ENCODE measurements at places on chromosomes 3 and 15. TPM values are rescaled to one million over a fixed set of nuclear protein-coding genes. Genes with fewer than 3 reads are reported as not detected.

- no peak for DNase-seq
These were observed 320.1 kb downstream of the PYDC2 start for GRCh38 chr3:191781044-191781443.

- no peak for DNase-seq
These were observed 42.9 kb downstream of the UACA start for GRCh38 chr15:70720228-70721016.

DNA sequence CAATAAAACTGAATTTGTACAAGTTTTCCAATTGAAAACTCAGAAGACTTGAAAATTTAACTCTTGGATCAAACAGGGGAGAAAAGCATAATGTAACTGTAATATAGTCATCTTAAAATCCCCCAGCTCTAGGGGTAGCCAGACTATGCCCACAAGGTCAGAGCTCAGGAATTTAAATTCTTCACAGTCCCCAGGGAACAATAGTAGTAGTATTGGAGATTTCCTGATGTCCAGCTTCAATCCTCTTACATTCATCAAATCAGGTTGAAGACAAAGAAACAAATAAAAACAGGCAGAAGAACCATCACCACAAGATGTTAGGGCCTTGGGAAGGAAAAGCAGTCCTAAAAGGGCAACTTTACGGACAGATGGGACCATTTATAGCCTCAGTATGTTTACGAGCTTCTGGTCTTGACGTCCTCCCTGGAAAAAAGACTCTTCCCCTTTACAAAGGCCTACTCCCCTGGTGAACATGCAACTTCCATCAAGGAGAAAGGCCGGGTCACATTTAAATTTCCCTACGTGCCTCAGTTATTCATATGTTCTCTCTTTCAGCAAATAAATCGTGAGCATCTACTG is 96.8 kb downstream of the PLCH1 start:
- no peak for DNase-seq

The LEO1 gene
- total RNA-seq, result 19.9 TPM

DNA sequence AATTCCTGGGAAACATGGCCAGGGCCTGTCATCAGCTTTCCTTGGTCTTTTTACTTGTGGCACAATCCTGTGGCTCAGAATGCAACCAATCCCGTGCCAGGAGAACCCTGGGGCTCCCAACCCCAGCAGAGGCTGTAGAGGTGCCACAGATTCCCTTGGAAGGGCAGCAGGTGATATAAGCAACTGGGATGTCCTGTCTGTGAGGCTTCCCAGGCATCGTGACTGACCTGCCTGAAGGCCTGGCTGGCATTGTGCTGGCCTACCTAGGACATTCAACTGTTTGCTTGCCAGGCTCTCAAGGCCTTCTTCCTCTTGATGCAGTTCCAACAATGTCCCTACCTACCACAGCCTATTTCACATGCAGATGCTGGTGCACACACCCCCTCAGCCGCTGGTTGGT is 72.2 kb upstream of the MEX3B start:
- no peak for DNase-seq

The TMCO5A gene
- not detected for total RNA-seq

- no peak for DNase-seq
These were observed 89.3 kb upstream of the BHLHE40 start for GRCh38 chr3:4889896-4890295.

The TTLL13 gene
- total RNA-seq, result 0.13 TPM

The ANKDD1A gene
- total RNA-seq, result 6.0 TPM

The CCR3 gene
- total RNA-seq, result not detected

- DNase-seq, result no peak
These were observed 71.3 kb downstream of the PTPRG start for GRCh38 chr3:61632568-61633175.

DNA sequence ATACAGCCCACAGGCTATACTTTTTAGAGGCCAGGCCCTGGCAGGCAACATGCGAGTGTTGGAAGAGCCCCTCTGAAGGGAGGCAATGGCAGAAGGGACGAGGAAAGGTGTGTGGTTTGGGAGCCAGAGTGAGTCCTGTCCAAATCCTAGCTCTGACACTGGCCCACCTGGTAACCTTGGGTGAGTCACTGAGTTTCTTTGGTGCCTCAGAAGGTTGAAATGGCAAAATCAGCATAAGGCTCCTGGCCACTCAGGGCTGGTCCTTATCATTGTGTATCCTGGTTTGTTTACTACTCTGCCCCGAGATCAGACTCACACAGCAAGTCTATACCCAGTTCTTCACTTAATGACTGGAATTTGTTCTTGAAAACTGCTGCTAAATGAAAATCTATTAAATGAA is 71.4 kb upstream of the TLE3 start:
- no peak for DNase-seq

The KLF15 gene
- 1.7 TPM for total RNA-seq

GRCh38 chr3:136835813-136836510 is 17.0 kb downstream of the SLC35G2 start:
- DNase-seq, result no peak

The TMEM62 gene
- 12.7 TPM for total RNA-seq

The KCNH8 gene
- total RNA-seq, result under 0.01 TPM

- DNase-seq, result no peak
These were observed 101.2 kb downstream of the TPRA1 start for GRCh38 chr3:127489357-127489756.

- no peak for DNase-seq
These were observed 156.1 kb downstream of the MYRIP start for GRCh38 chr3:39965461-39965860.

- no peak for DNase-seq
These were observed 114.1 kb upstream of the FRMD4B start for GRCh38 chr3:69499899-69500421.

The IP6K2 gene
- 31.1 TPM for total RNA-seq

The GASK1A gene
- under 0.01 TPM for total RNA-seq

DNA sequence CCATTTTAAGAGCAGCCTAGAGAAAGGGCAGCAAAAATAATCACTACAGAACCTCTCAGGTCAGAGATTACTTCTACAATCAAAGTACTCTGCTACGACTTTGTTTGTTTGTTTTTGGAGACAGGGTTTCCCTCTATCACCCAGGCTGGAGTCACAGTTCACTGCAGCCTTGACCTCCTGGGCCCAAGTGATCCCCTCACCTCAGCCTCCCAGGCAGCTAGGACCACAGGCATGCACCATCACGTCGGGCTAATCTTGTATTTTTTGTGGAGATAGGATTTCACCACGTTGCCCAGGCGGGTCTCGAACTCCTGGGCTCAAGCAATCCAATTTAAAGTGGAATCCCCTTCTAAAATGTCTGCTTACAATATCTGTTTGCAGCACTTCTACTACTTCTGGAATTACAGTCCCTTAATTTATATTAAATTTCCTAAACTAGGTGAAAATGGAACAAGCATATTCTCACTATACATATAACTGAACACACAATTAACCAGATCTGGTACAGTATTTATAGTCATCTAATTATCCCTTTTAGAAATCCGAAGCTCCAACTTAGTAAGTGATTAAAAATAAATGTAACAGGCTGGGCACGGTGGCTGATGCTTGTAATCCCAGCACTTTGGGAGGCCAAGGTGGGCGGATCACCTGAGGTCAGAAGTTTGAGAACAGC is 4.4 kb downstream of the UACA start:
- DNase-seq, result no peak

- no peak for DNase-seq
These were observed 30.0 kb downstream of the MRAS start for GRCh38 chr3:138378331-138378730.

- DNase-seq, result no peak
These were observed 29.2 kb upstream of the CYP11A1 start for GRCh38 chr15:74396445-74397238.

GRCh38 chr15:67134871-67135492 is 69.6 kb downstream of the SMAD3 start:
- no peak for DNase-seq

DNA sequence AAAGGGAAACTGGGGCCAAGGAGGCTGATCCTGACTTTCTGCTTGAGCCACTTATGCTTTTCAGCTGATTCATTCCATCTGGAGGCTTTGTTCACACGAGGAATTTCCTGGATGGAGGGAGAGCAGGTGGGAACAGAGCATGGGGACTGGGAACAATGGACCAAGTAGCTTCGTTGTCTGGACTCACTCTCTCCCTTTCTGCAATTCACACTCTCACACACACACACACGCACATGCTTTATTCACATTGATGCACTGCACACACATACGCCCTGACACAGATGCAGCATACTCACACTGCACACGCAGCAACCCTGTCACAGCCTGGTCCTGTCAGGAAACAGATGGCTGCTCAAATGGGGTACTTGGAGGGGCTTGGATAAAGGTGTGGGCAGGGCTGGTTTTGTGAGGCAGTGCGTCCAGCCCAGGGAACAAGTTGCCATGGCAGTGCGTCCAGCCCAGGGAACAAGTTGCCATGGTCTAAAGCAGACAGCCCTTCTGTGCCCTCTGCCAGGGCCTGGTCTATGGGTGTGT is 19.8 kb upstream of the CHCHD6 start:
- DNase-seq, result no peak

DNA sequence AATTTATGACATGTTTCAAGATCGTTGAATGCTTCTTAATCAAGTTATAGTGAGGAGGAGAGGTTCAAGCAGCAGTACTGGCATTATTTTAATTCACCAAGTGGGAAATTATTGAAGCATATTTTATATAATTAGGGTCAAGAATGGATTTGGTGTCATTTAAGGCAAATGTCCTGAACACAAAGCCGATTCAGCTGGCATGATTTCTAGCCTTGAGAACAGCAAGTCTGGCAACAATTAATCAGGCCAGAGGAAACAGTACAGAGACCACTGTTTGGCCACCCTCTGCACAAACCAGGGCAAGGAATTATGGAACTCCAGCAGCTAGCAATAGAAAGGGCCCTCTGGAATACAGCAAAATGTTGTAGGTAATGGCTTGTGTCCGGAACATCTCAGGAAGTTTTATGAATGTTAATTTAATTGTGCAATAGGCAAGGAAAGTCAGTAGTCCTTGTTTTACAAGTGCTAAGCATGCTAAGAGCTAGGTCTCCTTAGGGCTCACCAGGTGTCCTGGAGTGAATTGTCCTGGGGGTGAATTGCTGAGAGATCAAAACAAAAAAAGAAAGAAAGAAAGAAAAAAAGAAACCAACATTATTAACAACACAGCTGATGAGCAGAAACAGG is 38.7 kb upstream of the SNRK start:
- no peak for DNase-seq

The P3H2 gene
- total RNA-seq, result 13.7 TPM

Data from dermis microvascular lymphatic vessel endothelial cell (primary cell).